ENCODE measurements at places on chromosomes 1 and 21. TPM values are rescaled to one million over a fixed set of nuclear protein-coding genes. Genes with fewer than 3 reads are reported as not detected.
A peak's percentile ranks its signal among the peaks of the same experiment; 100 is the strongest.

- DNase-seq, result no peak
Observed at GRCh38 chr1:206932177-206932576, 10.4 kb upstream of the FCMR start.

DNA sequence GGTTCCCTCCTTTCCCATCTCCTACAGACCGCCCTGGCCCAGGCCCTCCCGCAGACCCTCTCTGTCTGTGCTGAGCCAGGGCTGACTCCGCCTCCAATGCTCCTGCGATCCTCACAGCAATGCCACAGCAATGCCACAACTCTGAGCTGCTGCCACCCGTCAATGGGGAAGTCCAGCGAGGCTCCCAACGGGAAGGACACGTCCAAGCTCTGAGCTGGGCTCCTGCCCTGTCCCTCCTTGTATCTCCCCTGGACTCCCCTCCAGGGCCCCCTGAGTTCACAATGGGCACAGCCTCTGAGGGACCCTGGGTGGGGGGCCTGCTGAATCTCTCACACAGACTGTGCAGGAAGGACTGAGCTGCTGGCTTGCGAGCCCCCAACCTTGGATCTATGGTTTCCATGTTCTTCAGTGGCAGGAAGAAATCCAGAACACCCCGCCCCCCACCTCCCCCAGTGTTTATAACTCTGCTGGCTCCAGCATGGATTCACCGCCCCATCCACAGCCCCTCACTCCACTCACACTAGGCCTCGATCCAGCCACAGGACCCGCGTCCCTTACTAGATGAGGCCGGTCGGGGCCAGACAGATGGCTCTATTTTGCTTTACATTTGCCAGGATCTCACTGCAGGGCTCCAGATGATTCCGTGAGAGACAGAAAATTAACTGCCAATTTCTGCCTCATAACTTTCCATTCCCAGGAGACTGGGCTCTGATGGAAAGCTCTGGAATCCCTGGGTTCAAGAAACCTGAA, 338.0 kb downstream of the MATN1 start:
- DNase-seq, result no peak

DNA sequence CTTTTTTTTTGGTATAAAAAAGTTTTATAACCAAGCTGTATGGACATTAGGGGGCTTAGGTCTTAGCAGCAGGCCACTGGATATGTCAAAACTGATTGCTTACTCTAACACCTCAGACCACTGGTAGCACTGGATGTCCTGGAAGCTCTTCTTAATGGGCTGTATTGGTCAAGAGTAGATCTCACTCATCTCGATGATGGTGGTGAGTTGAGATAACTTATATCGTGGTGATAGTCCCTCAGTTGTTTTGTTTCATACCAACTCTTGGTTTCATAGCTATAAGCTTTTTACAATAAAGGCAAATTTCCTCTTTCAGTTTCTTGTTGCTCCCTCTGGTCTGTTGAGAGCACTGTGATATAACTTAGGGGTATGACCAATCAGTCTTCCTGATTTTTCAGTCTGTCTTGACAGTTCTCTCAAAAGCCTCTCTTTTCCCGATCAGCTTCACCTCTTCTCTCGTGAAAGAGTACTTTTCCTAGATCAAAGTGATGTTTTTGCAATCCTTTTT, 9.7 kb upstream of the AGO1 start:
- no peak for DNase-seq

Gene TFF3
- total RNA-seq, result not detected

DNA sequence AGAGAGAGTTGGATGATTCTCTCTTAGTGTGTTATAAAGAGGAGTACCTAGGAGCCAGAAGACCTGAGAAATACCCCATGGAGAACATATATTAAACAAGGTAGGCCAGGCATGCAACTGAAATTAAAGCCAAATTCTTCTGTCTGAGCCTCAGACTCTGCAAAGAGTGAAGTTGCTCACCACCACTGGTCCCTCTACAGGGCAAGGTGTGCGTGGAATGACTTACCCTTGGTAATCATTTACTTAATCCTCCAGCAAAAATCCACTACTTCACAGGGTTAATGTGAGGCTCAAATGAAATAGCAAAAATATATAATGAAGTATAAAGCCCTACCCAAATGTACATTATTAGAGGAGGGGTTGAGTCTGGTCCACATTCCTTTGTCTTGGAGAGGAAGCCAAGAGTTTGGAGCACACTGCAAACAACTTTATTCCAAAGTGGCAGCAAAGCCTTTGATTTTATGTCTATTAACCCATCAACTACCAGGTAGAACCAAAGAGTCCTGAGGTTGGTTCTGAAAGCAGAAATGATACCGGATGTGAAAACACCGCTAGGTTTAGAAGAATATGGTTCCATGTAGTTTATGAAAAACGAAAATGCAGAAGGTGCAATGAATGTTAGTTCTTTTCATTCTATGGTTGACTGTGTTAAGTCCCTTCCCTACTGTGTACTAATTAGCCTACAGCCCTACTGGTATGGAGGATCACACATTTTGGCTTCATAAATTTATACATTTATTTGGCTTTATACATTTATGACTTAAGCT, 8.5 kb downstream of the SSR2 start:
- no peak for DNase-seq

DNA sequence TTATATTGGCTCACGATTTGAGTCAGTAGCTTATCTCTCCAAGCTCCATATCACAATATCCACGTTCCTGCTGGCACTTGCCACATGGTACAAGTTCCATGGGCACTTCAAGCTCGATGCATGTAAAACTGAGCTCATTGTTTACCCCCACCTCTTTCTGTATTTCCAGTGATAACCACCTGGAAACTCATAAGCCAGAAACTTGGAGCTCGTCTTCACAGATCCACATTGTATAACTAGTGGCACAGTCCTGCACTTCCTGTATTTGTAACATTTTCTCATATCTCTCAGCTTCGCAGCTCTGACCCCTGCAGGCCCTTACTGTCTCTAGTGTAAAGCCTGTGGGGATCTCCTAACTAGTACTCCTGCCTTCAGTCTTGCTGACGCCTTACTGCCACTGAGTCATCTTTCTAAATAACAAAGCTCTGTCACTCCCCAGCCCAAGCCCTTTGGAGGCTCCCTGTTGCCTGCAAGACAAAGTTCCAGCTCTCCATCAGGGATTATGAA, 6.5 kb upstream of the C2CD4D start:
- peak; percentile 25 for DNase-seq

- no peak for DNase-seq
Observed at GRCh38 chr1:155126556-155127104, 1.0 kb upstream of the EFNA1 start.

DNA sequence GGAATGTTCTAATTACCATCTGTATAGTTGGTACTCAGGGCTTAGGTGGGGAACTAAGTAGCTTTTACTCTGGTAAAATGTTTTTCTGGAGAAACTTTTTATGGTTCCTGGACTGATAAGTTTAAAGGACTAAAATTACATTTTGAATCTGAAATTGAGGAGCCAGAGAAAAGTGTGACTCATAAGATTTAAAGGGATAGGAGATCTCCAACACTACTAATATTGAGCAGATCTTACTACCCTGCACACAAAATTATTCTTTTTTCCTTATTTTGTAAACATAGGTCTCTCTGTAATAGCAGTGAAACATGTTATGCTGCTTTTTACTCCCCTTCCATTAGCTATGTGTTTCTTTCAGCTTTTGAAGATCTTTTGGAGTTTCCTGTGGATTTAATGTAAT, 32.5 kb downstream of the MTF2 start:
- no peak for DNase-seq
